ENCODE measurements at places on chromosomes 3 and 15. TPM values are rescaled to one million over a fixed set of nuclear protein-coding genes. Genes with fewer than 3 reads are reported as not detected.

The CPN2 gene
- total RNA-seq, result not detected

- no peak for DNase-seq
These were observed 49.5 kb downstream of the HMG20A start for GRCh38 chr15:77470235-77470634.

The SCAMP2 gene
- total RNA-seq, result 12.6 TPM

The STRIT1 gene
- not detected for total RNA-seq

The MORC1 gene
- total RNA-seq, result 0.36 TPM

The WDR49 gene
- 48.5 TPM for total RNA-seq

Data from cerebellum (tissue), 4 donors.